Upper lobe of right lung (tissue), 1 donor: ENCODE measurements at places on chromosomes 4 and X.

GRCh38 chr4:120591038-120591437, 331.5 kb downstream of the PRDM5 start:
- DNase-seq = no peak
- no peak overlapping the region for H3K27ac ChIP-seq
- no peak overlapping the region for H3K4me3 ChIP-seq
- no peaks in the 10 kb centered on the region for H3K36me3 ChIP-seq
- no peaks in the 10 kb centered on the region for H3K27me3 ChIP-seq

- H3K4me1 ChIP-seq = no peaks in the 10 kb centered on the region
- H3K36me3 ChIP-seq = no peaks in the 10 kb centered on the region
- DNase-seq = no peak
- no peak overlapping the region for H3K4me3 ChIP-seq
- no peaks in the 10 kb centered on the region for H3K27me3 ChIP-seq
Observed at GRCh38 chrX:8377041-8377440, 87.6 kb upstream of the VCX3B start.

DNA sequence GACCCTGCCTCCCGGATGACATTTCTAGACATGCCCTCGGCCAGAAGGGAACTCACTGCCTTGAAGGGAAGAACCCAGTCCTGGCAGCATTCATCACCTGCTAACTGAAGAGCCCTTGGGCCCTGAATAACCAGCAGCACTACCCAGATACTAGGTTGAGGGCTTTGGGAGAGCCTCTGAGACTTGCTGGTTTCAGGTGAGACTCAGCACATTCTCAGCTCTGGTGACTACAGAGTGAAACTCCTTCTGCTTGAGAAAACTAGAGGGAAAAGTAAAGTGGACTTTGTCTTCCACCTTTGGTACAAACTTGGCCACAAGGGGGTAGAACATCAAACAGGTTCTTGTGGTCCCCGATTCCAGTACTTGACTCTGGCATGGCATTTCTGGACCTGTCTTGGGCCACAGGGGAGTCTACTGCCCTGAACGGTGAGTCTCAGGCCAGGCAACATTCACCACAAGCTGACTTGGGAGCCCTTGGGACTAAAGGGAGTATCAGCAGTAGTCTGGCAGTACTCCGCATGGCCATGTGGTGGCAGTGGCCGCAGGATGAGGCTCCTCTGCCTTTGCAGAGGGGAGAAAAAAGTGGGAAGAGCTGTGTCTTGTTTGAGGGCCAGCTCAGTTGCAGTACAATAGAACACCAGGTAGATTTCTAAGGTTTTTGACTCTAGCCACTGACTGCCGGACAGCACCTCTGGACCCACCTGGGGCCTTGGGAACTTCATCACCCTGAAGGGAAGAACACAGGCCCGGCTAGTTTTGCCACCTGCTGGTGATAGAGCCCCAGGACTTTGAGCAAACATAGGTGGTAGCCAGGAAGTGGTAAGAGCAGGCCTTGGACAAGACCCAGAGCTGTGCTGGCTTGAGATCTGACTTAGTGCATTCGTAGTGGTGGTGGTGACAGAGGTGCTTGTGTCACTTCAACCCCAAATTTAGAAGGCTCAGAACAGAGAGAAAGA, 414.8 kb downstream of the OPHN1 start:
- DNase-seq = no peak
- H3K4me1 ChIP-seq = no peaks in the 10 kb centered on the region
- no peaks in the 10 kb centered on the region for H3K36me3 ChIP-seq
- H3K4me3 ChIP-seq = no peak overlapping the region

DNA sequence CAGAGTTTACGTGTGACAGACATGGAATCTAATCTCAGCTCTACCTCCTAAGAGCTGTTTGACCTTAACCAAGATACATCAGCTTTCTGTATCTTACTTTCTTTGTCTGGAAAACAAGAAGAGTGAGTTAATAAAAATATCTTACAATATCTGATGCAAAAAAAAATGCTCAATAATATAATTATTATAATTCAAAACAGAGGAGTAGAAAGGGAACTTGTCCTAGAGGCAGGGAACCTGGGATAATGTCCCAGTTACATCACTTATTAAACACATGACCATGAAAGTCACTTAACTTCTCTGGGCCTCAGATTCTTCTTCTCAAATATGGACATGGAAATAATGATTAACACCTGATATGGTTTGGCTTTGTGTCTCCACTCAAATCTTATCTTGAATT, 256.1 kb downstream of the KLHL13 start:
- no peak overlapping the region for H3K27ac ChIP-seq
- no peaks in the 10 kb centered on the region for H3K36me3 ChIP-seq
- no peaks in the 10 kb centered on the region for H3K4me1 ChIP-seq
- no peak for DNase-seq

DNA sequence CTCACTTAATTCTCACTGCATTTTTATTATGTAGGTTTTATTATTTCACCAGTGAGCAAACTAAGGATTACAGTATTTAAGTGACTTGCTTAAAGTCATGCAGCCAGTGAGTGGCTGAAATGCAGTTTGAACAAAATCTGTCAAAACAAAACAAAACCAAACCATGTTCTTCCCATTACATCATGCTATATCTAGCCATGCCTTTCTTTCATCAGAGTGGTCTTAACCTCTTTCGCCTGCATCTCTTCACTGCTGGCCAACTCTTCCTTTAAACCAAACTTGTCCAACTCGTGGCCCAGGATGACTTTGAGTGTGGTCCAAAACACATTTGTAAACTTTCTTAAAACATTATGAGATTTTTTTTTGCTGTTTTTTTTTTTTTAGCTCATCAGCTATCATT, 223.2 kb downstream of the PCDH7 start:
- H3K27me3 ChIP-seq = no peaks in the 10 kb centered on the region
- H3K27ac ChIP-seq = no peak overlapping the region
- no peaks in the 10 kb centered on the region for H3K4me1 ChIP-seq

- H3K4me1 ChIP-seq = no peaks in the 10 kb centered on the region
- H3K4me3 ChIP-seq = no peak overlapping the region
- H3K36me3 ChIP-seq = peaks cover 35% of the 10 kb centered on the region
- no peaks in the 10 kb centered on the region for H3K27me3 ChIP-seq
- no peak for DNase-seq
Observed at GRCh38 chr4:155941820-155942219, 11.8 kb downstream of the CTSO start.
